ENCODE measurements at places on chromosomes 3 and 15.

- no peak for DNase-seq
These were observed 338.4 kb downstream of the FHIT start for GRCh38 chr3:60912876-60913275.

GRCh38 chr3:30650348-30650995 is 44.1 kb downstream of the TGFBR2 start:
- no peak for DNase-seq

GRCh38 chr3:171227828-171228227 is 201.3 kb upstream of the SLC2A2 start:
- DNase-seq: no peak

DNA sequence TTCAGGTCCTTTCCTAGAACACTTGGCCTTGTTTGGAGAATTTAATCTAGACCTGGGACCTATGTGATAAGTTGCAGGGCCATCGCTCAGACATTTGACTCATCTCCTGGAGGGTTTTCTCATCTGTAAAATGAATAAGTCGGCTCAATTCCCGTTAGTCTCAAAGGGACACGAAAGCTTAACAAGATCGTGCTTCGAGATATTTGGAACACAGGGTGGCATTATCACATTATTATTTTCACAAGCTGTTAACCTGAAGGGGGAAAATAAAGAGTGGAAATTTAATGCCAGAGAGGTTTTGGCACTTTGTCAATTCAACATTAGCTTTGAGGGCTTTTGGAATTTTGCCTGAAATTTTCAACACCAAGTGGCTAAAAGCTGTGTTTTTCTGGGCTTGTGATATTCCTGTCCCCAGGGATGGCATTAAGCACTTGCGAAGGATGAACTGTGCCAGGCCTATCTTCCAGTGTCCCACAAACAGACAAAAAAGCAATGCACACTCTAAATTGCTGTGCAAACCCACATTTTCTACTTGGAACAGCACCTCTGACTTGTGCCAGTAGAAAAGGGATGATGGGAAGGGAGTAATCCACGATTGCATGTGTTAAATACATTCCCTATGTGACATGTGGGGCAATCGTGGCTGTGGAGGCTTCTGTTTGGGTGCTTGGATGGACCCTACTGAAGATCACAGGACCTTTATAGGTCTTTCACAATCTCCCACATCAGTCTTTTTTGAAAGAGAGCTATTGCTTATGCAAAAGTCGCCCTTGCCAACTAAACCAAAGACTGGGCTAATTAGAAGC is 478.7 kb downstream of the MFSD1 start:
- no peak for DNase-seq

DNA sequence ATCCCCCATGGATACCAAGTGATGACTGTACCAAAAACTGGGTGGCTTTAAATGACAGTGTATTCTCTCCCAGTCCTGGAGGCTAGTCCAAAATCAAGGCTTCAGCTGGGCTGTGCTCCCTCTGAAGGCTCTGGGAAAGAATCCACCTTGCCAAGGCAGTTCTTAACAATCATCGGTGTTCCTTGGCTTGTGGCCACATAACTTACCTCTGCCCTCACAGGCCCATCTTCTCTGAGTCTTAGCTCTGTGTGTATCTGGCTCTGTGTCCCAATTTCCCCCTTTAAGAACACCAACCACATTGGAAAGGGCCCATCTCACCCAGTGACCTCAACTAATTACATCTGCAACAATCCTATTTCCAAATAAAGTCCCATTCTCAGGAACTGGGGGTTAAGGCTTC is 503.0 kb upstream of the PROK2 start:
- DNase-seq: no peak

GRCh38 chr3:46193436-46193835 is 14.7 kb downstream of the CCR1 start:
- no peak for DNase-seq

DNA sequence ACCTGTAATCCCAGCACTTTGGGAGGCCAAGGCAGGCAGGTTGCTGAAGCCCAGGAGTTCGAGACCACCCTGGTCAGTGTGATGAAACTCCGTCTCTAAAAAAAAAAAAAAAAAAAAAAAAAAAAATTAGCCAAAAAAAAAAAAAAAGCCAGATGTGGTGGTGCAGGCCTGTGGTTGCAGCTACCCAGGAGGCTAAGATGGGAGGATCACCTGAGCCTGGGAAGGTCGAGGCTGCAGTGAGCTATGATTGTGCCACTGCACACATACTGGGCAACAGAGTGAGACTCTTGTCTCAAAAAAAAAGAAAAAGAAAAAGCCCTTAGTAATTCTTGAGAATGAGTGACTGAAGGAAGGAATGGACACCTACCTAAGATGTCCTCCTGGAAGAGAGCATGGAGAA is 105.1 kb downstream of the VGLL4 start:
- no peak for DNase-seq

- no peak for DNase-seq
These were observed 167.4 kb downstream of the KLHL25 start for GRCh38 chr15:85627213-85627935.

DNA sequence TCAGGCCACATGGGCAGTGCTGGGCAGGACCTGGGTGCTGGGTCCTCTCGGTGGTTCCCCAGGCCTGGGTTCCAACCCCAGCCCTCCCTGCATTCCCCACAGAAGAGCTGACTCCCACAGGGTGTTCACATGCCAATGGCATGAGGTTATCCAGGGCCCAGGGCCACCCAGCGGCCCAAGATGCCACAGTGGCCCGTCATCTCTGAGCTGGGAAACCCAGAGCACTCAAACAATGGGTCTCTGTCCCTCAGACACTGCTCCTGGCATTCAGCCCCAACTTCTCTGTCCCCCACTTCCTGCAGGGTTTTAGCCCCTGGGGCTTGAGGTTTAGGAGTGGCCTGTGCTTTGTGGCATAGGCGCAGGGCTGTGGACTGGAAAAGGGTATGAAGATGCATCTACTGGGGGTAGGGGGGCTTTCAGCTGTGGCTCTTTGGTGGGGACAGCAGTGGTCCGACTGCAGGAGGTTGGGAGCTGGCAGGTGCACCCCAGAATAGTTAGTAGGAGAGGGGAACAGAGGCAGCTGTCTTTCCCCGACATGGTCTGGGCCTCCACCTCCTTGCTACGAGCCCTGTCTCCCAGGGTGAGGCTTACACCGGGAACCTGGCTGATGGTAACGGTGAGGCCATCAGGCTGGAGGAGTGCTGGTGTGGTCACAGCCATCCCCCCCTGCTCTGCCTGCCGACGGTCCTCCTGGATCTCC is 1.7 kb downstream of the CCDC9B start:
- no peak for DNase-seq

DNA sequence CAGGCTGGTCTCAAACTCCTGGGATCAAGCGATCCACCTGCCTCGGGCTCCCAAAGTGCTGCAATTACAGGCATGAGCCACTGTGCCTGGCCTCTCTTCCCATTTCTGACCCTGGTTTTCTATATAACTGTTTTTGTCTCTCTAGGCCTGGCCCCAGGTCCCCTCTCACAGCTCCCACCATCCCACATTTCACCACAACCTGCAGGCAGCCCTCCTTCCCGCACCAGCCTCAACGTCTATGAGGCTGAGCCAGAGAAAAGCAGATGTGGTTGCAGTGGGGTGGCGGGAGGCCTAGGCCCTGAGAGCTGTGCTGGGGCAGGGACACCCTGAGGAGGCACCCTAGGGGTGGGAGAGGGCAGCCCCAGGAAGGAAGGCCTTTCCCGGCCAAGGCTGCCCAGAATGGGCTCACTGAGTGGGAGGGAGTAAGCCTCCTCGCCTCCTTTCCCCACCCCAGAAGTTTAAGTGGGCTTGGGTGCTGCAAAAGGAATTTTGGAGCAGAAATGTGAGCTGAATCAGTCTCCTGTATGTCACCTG is 99.7 kb downstream of the LSM3 start:
- no peak for DNase-seq

DNA sequence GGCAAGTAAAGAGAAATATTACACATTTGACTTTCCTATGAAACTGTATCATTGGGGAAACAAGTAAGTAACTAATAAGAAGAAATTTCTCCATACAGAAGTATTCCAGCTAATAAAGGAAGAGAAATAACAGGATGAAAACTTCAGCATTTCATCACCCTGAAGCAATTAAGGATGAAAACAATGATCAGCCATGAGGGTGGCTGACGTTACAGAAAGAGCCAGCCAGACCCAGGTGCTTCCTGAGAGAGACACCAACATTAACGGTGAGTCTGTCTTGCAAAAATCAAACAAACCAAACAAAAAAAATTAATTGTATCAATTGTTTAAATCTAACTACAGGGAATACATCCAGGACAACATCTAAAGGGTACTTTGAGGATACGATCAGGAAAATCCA is 190.0 kb downstream of the ARRDC4 start:
- DNase-seq: no peak

DNA sequence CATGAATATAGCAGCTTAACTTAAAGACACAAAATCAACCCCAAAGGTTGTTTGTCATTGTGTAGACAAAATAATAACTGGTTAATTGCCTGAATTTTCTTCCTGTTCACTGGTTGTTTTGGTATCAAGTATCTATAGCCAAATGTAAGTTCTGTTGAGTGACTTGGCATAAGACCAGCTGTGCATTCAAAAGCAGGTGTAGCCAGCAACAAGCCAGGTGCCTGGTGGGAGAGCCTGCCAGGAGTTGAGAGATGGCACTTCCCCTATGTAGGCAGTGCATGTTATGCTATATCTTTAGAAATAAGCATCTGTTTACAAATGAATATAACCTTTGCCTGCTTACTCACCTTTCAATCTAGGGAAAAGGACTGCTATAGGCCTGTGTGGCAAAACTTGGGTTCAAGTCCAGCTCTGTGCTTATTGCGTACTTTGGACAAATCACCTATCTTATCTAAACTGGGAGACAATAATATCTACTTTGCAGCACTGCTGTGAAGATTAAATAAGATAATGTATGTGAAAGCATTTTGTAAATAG is 84.9 kb upstream of the TBL1XR1 start:
- no peak for DNase-seq

DNA sequence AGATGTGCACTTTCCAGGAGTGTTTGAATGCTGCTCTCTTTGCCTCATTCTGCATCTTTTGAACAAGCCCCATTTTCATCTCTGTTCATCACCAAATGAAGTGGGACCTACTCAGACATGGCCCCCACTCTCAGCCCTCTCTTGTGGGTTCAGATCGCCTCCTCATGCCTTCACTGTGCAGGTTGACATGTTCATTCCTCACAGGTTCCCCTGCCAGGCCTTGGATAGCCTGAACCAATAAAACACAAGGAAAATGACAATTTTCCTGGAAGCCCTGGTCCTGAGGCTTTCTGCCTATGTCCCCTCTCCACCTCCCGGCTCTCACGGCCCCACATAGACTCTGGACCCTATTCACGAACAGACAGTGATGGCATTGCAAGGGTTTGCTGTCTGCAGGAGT is 17.7 kb downstream of the KLF15 start:
- no peak for DNase-seq

- no peak for DNase-seq
These were observed 57.9 kb upstream of the CTXND1 start for GRCh38 chr15:80309769-80310384.

- DNase-seq: no peak
These were observed 43.0 kb downstream of the TP53BP1 start for GRCh38 chr15:43449981-43450380.

DNA sequence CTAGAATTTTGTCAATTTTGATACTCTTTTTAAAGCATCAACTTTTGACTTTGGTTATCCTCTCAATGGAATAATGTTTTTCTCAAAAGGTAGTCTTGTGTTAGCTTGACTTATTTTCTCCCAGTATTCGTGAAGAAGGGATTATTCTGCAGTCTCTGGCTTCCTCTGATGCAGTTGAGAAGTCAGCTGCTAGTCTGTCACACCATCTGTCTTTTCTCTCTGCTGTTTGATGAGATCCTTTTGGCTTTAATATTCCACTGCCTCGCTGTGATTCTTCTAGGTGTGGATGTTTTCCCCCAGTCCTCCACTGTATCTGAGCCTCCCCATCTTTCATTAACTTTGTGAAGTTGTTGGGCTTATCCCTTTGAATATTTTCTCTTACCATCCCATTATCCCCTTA is 141.0 kb downstream of the WDR72 start:
- DNase-seq: no peak

GRCh38 chr3:133158686-133159085 is 120.5 kb downstream of the TMEM108 start:
- DNase-seq: no peak

Data from activated effector memory CD4-positive, alpha-beta T cell treated with Interleukin-2 at 50 U/mL for 16 hours (primary cell).